Thoracic aorta (tissue), 2 donors: ENCODE measurements at places on chromosomes 5 and 9.

DNA sequence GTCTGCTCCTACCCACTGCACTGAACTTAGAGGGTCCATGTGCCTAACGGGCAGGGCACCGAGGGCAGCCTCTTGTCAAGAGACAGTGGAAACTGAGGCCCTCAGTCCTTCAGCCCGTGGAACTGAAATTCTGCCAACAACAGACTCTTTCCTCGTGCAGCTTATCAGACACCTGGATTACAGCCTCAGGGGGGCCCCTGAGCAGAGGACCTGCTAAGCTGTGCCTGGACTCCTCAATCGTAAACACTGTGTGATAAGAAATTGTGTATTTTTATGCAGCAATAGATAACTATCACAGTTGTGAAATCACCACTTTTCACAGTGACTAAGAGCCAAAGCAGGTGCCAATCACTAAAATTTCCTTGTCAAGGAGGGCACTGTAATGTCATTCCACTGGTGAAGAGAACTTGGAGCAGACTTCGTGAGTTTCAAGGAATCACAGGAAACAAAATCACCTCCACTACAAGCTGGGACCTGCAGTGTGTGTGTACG lies 33.4 kb upstream of the CTSV start:
- DNase-seq, result no peak

GRCh38 chr5:14672484-14673394 lies 8.2 kb downstream of the OTULIN start:
- DNase-seq, result no peak

GRCh38 chr5:53820119-53820801 lies 259.8 kb downstream of the NDUFS4 start:
- no peak for DNase-seq

DNA sequence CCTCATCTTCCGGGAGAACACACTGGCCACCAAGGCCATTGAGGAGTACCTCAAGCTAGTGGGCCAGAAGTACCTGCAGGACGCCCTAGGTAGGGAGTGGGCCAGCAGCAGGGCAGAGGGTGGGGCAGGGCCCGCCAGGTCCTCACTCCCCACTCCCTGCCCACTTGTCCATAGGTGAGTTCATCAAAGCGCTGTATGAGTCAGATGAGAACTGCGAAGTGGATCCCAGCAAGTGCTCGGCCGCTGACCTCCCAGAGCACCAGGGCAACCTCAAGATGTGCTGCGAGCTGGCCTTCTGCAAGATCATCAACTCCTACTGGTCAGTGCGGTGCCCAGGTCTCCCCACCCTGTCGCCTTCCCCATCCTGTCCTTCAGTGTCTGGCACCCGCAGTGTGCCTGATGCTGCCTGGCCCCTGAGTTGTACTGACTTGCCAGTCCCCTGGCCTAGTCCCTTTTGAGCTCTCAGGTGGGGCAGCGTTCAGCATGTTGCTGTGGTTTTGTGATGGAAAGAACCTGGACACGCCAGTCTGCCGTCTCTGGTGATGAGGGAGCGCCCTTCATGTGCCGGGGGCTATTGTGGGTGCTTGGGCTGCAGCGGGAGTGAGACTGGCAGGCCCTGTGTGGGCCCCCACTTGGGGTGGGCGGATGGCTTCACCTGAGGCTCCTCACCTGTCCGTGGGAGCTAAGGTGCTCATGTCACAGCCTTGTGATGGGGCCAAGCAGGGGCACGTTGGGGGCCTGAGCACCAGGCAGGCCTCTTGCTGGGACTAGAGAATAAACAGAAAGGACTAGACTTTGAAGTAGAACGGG lies 112.3 kb downstream of the DAB2IP start:
- no peak for DNase-seq

GRCh38 chr5:122199146-122199545 lies 69.8 kb downstream of the ZNF474 start:
- no peak for DNase-seq

GRCh38 chr5:172957458-172957857 lies 1.8 kb upstream of the RPL26L1 start:
- no peak for DNase-seq

DNA sequence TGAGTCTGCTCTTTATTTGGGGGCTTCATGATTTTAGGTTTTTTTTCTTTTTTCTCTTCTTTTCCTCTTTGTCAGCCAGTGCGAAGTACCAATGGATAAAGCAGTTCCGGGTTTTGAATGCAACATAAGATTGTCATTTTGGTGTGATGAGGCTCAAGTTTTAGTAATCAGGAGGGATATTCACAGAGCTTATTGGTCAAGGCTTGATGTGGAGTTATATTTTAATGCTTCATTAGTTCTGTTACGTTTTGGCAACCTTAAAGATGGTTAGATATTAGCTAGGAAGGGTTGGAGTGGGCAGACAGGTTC lies 1.4 kb downstream of the PIK3R1 start:
- DNase-seq, result no peak

DNA sequence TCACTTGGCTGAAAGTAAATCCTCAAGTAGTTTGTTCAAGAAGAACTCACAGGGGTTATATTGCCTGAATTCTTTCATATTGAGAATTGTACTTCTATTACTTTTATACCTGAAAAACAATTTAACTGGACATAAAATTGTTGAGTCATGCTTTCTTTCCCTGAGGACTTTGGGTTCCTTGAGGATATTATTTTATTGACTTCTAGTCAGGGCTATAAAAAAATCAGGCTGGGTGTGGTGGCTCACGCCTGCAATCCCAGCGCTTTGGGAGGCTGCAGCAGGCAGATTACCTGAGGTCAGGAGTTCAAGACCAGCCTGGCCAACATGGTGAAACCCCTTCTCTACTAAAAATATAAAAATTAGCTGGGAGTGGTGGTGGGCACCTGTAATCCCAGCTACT lies 17.9 kb upstream of the CDC42SE2 start:
- DNase-seq, result no peak

DNA sequence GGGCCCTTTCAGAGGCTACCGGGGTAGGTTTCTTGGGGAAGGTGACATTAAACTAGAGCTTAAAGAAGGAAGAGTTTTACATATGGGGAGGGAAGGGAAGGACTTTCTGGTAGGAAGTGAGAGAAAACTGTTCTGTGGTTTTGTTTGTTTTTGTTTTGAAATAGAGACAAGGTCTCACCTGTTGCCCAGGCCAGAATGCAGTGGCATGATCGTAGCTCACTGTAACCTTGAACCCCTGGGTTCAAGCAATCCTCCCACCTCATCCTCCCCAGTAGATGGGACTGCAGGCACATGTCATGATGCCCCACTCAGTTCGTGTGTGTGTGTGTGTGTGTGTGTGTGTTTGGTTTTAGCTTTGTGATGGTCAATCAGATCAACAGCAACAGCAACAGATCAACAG lies 37.4 kb upstream of the CNOT6 start:
- DNase-seq, result no peak

GRCh38 chr9:126611592-126612325 lies 2.0 kb upstream of the LMX1B start:
- DNase-seq, result no peak

GRCh38 chr5:15612915-15613635 lies 113.1 kb downstream of the FBXL7 start:
- no peak for DNase-seq

DNA sequence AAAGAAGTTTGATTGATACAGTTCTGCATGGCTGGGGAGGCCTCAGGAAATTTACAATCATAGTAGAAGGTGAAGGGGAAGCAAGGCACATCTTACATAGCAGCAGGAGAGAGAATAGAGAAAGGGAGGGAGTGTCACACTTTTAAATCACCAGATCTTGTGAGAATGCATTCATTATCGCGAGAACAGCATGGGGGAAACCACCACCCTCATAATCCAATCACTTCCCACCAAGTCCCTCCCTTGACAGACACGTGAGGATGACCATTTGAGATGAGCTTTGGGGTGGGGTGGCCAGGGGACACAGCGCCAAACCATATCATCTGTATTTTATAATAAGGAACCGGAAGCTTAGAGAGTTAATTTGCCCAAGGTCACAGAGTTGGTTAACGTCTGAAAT lies 13.7 kb upstream of the FOCAD start:
- no peak for DNase-seq
